ENCODE measurements at places on chromosomes 1 and 21.

DNA sequence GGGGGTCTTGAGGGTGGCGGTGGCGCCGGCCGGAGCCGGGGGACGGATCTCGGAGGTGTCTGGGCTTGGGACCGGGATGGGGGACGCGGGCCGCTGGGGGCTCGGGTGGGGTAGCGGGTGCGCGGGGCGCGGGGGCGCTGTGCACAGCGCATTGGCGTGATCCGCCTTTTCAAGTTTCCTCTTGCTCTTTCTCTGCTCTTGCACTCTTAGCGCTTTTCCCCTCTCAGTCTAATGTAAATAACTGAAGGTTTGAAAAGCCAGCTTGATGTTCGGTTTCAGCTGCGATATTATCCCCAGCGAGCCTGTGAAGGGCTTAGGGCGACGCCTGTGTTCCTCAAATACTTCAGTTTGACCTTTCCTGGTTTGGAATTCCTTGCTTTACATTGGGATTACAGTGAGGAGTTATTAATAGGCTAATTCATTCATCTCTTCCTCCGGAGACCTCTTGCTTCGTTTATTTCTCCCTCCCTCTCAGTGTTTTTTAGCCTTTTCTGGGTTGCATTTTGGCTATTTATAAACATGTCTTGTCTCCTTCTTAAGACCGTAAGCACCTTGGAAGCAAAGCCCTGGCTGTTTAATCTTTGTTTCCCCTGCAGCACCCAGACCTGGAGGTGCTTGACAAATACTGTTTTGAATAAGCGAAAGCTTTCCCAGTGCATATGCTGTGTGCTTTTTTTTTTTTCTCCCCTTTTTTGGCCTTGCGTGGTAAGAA is 693 bp downstream of the RAB4A start:
- peak; percentile 40 for DNase-seq

DNA sequence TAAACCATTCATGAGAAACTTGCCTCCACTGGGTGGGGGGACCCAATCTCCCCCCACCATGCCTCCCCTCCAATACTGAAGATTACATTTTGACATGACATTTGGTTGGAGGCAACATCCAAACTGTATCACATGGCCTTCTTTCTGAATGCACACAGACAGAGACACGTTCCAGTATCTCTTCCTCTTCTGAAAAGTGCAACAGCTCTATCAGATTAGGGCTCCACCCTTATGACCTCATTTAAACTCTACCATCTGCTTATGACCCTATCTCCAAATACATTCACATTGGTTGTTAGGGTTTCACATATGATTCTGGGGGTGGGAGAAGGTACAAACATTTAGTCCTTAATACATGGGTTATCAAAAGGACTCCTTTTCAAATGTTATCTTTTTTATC is 481.8 kb upstream of the NFIA start:
- DNase-seq = no peak

DNA sequence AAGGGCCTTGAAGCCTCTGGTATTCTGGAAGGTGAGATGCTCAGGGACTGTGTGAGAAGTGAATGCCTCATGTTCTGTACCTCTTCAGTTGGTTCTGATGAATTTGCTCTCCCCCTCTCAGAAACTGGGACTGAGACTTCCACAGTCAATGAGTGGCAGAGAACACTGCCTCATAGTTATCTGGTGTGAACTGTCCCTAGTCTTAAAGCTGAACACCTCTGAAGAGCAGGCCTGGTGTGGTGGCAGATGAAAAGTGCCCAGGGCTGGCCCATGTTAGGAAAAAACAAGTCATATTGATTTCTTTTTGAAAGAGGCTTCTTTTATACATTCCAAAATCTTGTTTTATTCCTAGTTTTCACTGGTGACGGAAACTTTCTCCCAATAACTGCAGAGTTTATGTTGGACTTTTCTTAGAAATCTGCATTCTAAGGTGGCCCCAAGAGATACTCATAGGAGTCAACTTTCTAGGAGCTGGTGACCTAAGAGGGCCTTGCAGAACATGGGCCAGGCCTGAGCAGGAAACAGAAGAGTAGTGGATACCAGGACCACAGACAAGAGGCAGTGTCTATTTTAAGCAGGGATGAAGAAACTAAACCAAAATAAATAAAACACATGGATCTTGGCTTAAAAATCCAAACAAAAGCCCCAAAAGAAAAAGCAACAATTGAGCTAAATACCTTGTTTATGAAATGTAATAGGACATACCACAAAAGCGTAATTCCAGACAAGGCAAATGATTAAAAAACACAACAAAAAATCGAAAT is 19.5 kb downstream of the DUSP10 start:
- no peak for DNase-seq

GRCh38 chr1:199394856-199395255 is 632.7 kb upstream of the NR5A2 start:
- DNase-seq = no peak

GRCh38 chr1:98104289-98104688 is 183.5 kb upstream of the DPYD start:
- DNase-seq = no peak

DNA sequence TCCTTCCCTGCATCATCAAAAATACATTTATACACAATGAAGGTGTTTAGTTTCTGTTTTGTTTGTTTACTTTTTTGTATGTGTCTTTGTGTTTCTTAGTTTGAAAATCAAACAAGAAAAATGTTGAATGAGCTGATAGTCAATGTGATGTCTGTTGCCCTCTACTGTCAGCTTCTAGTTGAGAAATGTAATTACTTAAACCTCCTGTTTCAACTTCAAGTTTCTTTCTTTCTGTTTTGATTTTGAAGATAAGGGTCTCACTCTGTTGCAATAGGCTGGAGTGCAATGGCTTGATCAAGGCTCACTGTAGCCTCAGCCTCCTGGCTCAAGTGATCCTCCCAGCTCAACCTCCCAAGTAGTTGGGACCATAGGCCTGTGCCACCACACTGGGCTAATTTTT is 37.5 kb downstream of the SPTA1 start:
- DNase-seq = no peak

- peak; percentile 59 for DNase-seq
Measured at GRCh38 chr1:46131712-46132528, 509 bp downstream of the PIK3R3 start.

GRCh38 chr1:233064988-233065387 is 114.6 kb downstream of the NTPCR start:
- no peak for DNase-seq

GRCh38 chr1:155940993-155941844 is at the start of gene RXFP4:
Gene RXFP4 (plus strand): TSS chr1:155941638. CDS start chr1:155941710, 72 bp downstream.
- DNase-seq = peak; percentile 28

- DNase-seq = peak; percentile 35
Measured at GRCh38 chr1:227901906-227902640, 45.7 kb downstream of the WNT9A start.
